ENCODE measurements at places on chromosomes 5 and 9.

- H3K36me3 ChIP-seq = no peaks in the 10 kb centered on the region
- no peak for DNase-seq
Observed at GRCh38 chr5:32020271-32020670, 153.8 kb downstream of the GOLPH3 start.

DNA sequence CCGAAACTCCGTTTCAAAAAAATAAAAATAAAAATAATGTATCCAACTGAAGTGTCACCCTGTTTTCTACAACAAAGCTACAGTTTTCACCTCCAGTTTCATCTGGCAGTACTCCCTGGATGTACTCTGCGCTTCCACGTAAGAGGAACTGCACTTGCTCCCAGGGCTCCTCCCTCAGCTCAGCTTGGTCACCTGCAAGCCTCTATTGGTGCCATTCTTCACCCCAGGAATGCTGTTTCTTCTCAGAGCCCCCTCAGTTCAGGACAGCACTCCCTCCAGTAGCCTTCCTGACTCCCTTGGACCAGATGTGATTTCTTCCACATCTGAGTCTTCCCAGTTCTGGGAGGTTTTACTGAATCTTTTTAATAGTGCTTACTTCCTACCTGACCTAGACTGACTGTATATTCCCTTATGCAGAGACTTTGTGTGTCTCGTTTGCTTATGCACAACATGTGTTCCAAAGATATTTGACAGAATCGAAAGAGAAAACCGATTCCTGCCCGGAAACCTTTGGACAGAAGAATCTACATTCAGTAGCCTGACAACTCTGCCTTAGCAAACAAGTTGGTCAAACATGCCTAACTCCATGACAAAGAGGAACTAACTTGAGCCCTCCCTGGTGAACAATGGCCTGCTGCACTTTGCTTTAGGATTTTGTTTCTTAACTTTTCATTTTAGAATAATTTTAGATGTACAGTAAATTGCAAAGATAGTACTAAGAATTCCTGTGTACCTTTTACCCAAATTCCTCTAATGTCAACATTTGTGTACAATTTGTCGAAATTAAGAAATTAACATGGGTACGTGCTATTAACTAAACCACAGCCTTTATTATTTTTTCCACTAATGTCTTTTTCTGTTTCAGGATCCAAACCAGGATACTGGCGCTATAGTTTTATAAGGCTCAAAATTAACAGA lies 814 bp downstream of the CCDC125 start:
- no peak for DNase-seq
- H3K4me3 ChIP-seq = peak overlapping the region; percentile 85
- H3K4me1 ChIP-seq = peaks cover 11% of the 10 kb centered on the region
- peak overlapping the region; percentile 90 for H3K27ac ChIP-seq

DNA sequence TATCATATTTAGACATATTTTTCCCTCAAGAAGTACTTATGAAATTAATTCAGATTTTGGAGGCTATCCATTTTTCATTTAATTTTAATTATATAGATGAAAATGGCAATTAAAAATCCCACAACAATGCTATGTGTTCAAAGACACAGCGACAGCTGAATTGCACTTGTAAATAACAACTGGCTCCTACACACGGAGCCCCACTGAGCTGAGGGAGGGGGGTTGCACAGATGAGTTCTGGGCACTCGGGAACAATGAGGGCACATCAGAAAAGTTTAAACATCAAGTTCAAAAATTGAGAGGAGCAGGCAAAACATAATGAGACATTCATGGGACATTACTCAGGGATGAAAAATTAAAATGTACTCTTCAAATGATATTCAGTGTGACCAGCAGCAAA lies 104.9 kb downstream of the MARCHF3 start:
- no peak overlapping the region for H3K27ac ChIP-seq
- H3K4me1 ChIP-seq = no peaks in the 10 kb centered on the region
- no peaks in the 10 kb centered on the region for H3K27me3 ChIP-seq
- no peak for DNase-seq
- H3K4me3 ChIP-seq = no peak overlapping the region

- peak overlapping the region; percentile 88 for H3K4me3 ChIP-seq
- DNase-seq = peak; percentile 77
- H3K4me1 ChIP-seq = peaks cover 40% of the 10 kb centered on the region
- peak overlapping the region; percentile 99 for H3K27ac ChIP-seq
- H3K27me3 ChIP-seq = no peaks in the 10 kb centered on the region
Observed at GRCh38 chr9:126722252-126722921, 82.5 kb upstream of the ZBTB43 start.

- H3K27me3 ChIP-seq = peaks cover 10% of the 10 kb centered on the region
- H3K4me3 ChIP-seq = peak overlapping the region; percentile 76
- no peak for DNase-seq
- H3K36me3 ChIP-seq = no peaks in the 10 kb centered on the region
- H3K4me1 ChIP-seq = peaks cover 5% of the 10 kb centered on the region
- peak overlapping the region; percentile 39 for H3K27ac ChIP-seq
Observed at GRCh38 chr9:129336130-129336528, 158.1 kb upstream of the IER5L start.

DNA sequence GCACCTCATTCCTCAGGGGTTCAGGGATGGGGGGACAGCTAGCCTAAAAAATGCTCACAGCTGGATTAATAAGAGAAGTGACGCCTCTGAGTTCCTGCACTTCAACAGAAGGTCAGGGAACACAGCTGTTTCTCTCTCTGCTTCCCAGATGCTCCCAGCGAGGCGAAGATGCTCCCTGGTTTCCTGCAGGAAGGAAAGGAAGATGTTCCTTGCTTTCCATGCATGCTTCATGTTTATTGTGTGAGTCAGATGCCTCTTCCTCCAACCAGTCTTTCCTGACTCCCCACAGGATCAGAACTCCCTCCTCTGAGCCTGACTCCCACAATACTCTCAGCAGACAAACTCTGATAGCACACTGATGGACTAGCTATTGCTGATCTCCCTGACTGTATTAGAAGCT lies 71.9 kb downstream of the MFAP3 start:
- no peaks in the 10 kb centered on the region for H3K36me3 ChIP-seq
- no peak overlapping the region for H3K4me3 ChIP-seq
- DNase-seq = no peak
- H3K27me3 ChIP-seq = no peaks in the 10 kb centered on the region

DNA sequence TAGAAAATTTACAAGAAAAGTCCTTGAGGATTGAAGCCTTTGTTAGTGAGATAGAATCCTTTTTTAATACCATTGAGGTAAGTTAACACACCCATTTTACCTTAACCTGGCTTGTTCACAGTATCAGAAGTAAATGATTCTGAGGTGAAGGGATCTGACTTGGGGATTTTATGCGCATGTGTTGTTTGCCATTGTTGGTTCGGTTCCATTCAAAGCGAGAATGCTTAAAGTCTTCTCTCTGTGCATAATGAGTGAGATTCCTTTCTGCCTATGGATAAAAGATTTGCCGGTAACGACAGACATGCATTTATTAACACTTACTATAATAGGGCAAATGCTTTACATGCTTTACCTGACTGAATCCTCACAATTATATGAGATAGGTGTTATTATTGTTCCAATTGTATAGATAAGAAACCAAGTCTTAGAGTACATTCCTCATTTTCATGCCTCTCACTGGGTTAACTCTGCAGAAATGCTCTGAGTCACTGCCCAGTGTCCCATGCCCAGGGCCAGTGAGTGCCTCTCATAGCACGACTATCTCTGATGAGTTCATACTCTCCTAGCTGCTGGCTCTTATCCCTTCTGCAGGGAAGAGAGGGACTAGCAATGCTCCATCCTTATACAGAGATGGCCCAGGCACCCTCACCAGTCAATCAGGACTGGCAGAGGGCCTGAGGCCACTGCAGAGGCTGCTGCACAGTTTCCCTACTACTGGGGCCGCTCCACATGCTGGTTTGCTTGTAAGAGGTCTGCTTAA lies 54.4 kb downstream of the CMYA5 start:
- DNase-seq = no peak
- H3K27ac ChIP-seq = no peak overlapping the region
- no peaks in the 10 kb centered on the region for H3K4me1 ChIP-seq
- peaks cover 39% of the 10 kb centered on the region for H3K27me3 ChIP-seq
- H3K36me3 ChIP-seq = no peaks in the 10 kb centered on the region

GRCh38 chr5:141783947-141784296 lies 94.3 kb downstream of the PCDH1 start:
- H3K4me1 ChIP-seq = no peaks in the 10 kb centered on the region
- H3K27me3 ChIP-seq = peaks cover 31% of the 10 kb centered on the region
- H3K4me3 ChIP-seq = no peak overlapping the region

- no peak for DNase-seq
- H3K36me3 ChIP-seq = no peaks in the 10 kb centered on the region
- H3K4me3 ChIP-seq = no peak overlapping the region
- no peaks in the 10 kb centered on the region for H3K27me3 ChIP-seq
- H3K4me1 ChIP-seq = no peaks in the 10 kb centered on the region
- H3K27ac ChIP-seq = no peak overlapping the region
Observed at GRCh38 chr5:64532212-64532611, 26.4 kb downstream of the RGS7BP start.

DNA sequence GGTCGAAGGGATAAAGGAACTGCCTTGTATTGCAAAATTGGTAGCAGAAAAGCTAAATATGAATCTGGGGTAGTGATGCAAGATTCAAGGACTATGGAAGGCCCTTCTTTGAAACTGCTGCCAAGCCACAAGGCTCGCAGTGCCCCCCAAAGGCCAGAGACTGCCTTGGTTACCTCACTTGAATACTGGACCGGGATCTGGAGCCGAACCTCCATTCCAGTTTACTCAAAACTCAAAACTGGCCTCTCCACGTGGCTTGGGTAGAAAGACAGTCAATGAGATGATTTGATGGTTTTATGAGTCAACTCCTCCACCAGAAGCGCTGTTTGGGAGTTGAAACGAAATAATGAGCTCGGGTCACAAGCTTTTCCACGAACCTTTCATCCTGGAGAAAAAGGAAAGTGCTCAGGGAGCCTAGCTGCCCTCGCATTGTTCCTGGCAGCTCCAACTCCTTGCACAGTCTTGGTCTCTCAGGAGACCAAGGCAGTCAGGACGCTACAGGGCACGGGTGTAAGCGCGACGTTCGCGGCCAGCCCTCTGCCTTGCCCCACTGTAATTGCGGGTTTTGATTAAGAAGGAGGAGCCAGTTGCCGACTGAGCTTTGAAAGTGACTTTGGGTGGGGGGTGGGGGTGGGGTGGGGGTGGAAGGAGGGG lies 2.8 kb downstream of the ST8SIA4 start:
- peak overlapping the region; percentile 98 for H3K4me3 ChIP-seq
- peak overlapping the region; percentile 94 for H3K27ac ChIP-seq
- H3K4me1 ChIP-seq = peaks cover 71% of the 10 kb centered on the region
- DNase-seq = no peak
- peaks cover 53% of the 10 kb centered on the region for H3K36me3 ChIP-seq
- no peaks in the 10 kb centered on the region for H3K27me3 ChIP-seq

DNA sequence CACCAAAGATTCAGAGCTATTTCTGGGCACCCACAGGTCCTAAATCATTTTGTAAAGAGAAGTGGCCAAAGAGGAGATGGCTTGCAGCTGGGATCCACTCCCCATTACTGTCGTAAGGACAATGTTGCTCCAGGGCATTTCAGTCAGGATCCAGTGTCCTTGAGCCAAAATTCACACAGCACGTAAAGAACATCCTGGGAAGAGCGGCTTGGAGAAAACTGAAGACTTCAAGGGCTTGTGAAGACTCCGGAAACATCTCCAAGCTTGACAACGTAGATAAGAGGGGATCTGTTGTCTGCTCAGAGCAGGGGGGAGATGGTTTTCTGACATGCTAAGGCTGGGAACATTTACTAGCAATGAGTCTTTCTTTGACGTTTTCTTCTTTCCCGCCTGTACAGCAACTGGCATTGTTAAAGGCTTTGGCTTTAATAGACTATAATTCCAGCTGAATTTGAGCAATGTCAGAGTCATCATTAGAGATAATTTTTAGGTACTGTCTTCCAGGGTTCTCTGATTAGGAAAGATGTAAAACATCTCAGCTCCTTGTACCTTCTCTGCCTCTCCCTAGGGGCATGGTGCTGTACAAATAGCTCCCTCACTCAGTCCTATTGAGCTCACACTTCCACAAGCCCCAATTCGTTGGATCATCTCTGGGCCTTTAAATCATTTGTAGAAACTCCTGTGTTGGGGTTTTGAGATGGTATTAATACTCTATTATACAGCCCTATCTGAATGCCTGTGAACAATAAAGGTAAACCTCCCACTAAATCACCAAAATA lies 39.7 kb downstream of the EGFLAM start:
- H3K4me1 ChIP-seq = no peaks in the 10 kb centered on the region
- no peak for DNase-seq
- H3K27ac ChIP-seq = no peak overlapping the region
- peaks cover 7% of the 10 kb centered on the region for H3K27me3 ChIP-seq

GRCh38 chr5:178487911-178488600 lies 102.1 kb downstream of the COL23A1 start:
- no peak overlapping the region for H3K4me3 ChIP-seq
- DNase-seq = no peak
- H3K36me3 ChIP-seq = no peaks in the 10 kb centered on the region

- peak overlapping the region; percentile 3 for H3K27ac ChIP-seq
Observed at GRCh38 chr5:173741087-173741486, 124.6 kb upstream of the BOD1 start.

DNA sequence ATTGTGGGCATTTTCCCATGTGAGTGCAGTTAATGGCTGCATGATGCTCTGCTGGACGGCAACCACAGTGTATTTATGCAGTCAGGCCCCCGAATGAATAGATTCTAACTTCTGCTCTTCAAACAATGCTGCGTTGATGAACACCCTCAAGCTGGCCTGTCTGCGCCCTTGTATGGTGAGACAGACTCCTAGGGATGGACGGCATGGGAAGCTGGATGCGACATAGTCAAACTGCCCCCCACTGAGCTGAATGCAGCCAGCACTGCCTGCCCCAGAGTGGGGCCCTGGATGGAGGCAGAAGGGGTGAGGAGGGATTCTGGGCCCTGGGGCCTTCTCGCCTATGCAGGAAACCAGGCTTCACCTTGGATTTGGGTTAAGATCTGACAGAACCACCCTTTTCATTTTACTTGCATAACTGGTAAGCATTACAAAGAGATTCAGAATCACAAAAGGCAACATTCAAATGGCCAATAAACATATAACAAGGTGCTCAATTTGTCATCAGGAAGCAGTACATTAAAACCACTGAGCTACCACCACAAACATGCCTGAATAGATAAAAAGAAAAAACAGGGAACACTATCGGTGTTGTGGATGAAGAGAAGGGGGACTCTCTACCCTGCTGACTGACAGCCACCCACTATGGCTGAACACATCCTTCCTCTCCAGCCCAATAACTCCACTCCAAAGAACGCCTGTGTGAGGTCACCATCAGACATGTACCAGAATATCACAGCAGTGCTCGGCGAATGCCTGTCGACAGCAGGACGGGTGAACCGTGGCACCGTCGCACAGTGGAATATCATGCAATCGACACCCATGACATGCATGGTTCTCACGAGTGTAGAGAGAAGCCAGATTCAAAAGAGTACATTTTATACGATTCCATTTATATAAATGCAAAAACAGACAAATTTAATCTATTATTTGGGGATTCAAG lies 79.1 kb downstream of the RAPGEF1 start:
- peaks cover 65% of the 10 kb centered on the region for H3K4me1 ChIP-seq
- H3K4me3 ChIP-seq = no peak overlapping the region
- DNase-seq = no peak
- no peaks in the 10 kb centered on the region for H3K27me3 ChIP-seq
- peaks cover 16% of the 10 kb centered on the region for H3K36me3 ChIP-seq
- H3K27ac ChIP-seq = peak overlapping the region; percentile 89
